H54 (cell line): ENCODE measurements at places on chromosomes 5 and 9.
A peak's percentile ranks its signal among the peaks of the same experiment; 100 is the strongest.

GRCh38 chr5:177980743-177981151, 15.3 kb downstream of the PROP1 start:
- DNase-seq: no peak

- DNase-seq: peak; percentile 14
These were observed 177.1 kb downstream of the CPLANE1 start for GRCh38 chr5:37071901-37072581.

- DNase-seq: no peak
These were observed 28.5 kb upstream of the LRRC14B start for GRCh38 chr5:162565-163337.

- no peak for DNase-seq
These were observed 2.4 kb upstream of the DBN1 start for GRCh38 chr5:177475563-177476427.

GRCh38 chr5:173069671-173070070, 13.5 kb downstream of the CREBRF start:
- no peak for DNase-seq

DNA sequence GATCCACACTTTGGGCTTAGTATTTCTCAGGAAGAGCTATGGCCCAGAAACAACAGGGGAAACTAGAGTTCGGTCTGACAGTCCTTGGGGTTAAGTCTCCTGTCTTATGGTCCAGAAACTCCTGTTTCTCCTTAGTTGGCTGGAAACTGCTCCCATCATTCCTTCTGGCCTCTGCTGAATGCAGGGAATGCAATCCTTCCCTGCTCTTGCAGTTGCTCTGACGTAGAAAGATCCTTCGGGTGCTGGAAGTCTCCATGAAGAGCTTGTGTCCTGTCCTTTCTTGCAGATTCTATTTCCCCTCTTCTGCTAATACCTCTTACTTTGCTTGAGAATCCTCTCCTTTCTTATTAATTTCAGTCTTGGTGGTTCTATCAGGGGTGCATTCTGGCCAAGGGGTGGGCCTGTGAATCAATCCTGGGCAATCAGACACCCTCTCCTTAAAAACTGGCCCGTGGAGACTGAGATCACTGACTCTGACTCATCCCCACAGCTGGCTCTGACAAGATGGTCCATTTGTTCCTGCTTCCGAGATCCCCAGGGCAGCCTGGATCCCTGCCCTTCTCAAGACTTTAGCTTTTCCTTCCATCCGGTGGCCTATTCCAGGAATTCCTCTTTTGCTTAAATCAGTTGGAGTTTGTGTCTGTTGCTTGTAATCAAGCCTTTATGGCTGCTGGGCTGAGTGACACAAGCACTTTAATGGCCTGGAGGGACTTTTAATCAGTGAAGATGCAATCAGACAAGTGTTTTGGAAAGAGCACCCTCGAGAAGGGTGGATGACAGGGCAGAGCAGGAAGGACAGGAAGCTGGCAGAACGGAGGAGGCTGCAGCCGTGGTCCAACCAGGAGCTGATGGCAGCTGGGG, 23.7 kb downstream of the PTGS1 start:
- DNase-seq: no peak

GRCh38 chr5:53928641-53929040, 368.2 kb downstream of the NDUFS4 start:
- DNase-seq: no peak

DNA sequence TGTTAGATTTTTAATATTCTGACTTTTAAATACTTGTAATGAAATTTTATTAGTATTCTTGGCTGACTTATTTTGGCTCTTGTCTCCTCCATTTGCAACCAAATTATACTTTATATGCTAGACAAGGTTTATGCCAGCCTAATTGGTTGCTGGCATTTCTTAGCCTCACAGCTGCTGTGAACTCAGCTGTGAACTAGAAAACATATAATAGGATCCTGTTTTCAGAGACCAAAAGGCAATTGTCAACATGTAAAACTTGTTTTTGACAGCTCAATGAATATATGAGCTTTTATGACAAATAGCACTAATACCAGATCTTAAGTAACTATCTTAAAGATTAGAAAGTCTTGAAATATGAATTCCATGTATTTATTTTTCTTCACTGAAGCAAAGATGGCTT, 25.9 kb downstream of the KIF2A start:
- no peak for DNase-seq

DNA sequence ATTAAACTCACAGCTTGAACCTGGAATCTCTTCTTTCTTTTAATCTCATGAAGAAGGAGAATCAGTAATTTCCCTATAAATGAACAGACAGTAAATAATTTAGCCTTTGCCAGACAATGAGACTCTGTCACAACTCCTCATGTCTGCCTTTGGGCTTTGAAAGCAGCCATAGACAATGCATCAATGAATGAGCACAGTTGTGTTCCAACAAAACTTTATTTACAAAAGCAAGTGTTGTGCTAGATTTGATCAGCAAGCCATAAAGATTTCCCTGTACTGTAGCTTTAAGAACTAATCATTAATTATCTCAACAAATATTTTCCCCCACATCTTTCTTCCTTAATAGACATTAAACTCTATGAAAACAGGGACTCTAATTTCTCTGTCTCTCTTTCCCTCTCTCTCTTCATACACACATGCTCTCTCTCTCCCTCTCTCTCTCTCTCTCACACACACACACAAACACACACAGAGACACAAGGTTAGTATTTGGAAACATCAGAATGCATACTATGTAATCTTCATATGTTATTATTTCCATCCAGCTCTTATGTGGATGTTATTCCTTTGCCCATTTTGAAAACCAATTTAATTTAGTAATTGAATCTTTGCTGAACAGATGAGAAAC, 1209.8 kb upstream of the CDH6 start:
- no peak for DNase-seq

DNA sequence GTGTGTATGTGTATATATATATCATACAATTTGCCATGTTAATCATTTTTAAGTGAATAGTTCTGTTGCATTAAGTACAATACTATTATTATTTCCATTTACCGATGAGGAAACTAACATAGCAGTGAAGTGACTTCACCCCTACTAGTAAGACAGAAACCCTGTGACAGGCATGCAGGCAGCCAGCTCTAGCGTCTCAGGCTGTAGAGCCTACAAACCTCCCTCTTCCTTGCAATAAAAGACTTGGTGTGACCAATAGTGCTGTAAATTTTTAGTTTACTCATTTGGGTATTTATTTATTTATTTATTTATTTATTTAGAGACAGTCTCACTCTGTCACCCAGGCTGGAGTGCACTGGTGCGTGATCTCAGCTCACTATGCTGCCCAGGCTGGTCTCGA, 24.7 kb downstream of the FNBP1 start:
- no peak for DNase-seq

DNA sequence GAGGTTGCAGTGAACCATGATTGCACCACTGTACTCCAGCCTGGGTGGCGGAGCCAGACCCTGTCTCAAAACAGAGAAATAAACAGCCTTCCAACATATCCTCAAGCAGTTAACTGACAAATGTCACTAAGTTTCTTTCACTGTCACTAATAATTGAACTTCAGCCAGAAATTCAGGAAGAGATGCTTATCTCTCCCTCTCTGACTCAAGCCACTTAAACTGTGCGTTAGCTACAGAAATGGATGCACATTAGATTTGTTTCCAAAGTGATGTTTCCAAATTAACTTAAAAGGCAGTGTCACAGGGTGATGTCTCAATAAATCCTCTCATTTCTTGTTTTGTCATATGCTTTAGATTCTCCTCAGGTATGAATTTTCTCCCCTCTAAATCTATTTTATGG, 164.9 kb downstream of the KDM4C start:
- no peak for DNase-seq
